ENCODE measurements at places on chromosomes 11 and 22. TPM values are rescaled to one million over a fixed set of nuclear protein-coding genes. Genes with fewer than 3 reads are reported as not detected.

DMC1 gene
- 0.18 TPM for total RNA-seq

GRCh38 chr11:95720195-95720594 is 69.4 kb downstream of the FAM76B start:
- DNase-seq, result no peak

DNA sequence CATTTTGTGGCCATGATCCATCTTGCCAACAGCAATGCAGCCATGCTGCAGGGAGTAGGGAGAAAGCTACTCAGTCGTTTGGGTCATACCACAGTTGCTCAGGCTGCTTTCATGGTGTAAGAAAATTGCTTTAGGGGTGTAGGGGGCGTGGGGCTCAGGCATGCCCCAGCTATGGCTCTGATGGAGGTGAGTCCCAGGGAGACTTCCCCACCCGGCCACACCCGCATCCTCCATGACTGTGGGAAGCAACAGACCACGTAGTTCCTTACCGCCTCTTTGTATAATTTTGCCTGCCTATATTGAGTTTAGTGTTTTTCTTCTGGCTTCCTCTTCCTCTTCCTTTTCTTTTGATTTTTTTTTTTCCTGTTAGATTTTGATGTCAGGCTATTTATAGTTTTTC is 58.8 kb downstream of the SPECC1L start:
- no peak for DNase-seq

- DNase-seq, result peak; percentile 44
Measured at GRCh38 chr11:107741044-107741823, 29.4 kb upstream of the SLN start.

DNA sequence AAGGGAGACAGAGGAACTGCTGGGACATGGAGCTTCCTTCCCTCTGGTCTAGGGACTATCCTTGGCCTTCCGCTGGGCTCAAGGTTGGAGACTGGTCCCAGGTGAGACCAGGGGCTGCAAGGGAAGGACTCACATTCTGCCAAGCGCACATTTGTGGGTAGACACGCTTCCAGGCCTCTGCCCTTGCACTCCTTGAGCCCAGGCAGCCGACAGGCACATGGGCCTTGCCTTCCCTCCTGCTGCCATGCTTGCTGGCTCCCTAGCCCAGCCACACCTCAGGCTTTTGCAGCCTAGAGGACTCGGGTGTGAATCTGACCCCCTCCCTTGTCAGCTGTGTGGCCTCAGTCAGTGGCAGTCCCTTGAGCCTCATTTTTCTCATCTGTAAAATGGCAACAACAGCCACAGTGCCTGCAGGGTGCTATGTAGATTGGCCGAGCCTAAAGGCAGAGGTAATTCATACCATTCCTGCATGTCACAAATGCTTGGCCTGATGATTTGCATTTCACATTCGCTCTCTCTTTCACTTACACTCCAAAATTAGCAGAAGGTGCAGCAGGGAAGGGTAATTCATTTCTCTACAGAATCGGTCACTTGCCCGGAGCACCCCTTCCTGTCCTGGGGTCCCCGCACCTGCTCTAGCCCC is 57.6 kb upstream of the NECTIN1 start:
- DNase-seq, result no peak

Measured in IMR-90 (cell line).